ENCODE measurements at places on chromosomes 12 and 14. TPM values are rescaled to one million over a fixed set of nuclear protein-coding genes. Genes with fewer than 3 reads are reported as not detected.

The DUSP6 gene
- total RNA-seq = 238 TPM

The EXOC3L4 gene
- total RNA-seq = not detected

The CHST11 gene
- 11.8 TPM for total RNA-seq

The SARNP gene
- 97.2 TPM for total RNA-seq

The MYH6 gene
- total RNA-seq = not detected

The OR6C4 gene
- not detected for total RNA-seq

The KRT74 gene
- total RNA-seq = not detected
